ENCODE measurements at places on chromosomes 16 and 17. TPM values are rescaled to one million over a fixed set of nuclear protein-coding genes. Genes with fewer than 3 reads are reported as not detected.

The USH1G gene
- total RNA-seq, result under 0.01 TPM

The OR4D1 gene
- total RNA-seq, result not detected

The CCL8 gene
- total RNA-seq, result 0.26 TPM

The SRCIN1 gene
- total RNA-seq, result not detected

The KRT24 gene
- total RNA-seq, result not detected

The GALR2 gene
- total RNA-seq, result not detected

The TSNAXIP1 gene
- total RNA-seq, result 1.2 TPM

The HOXB5 gene
- 2.1 TPM for total RNA-seq

The PSME3IP1 gene
- total RNA-seq, result 55.5 TPM

The CCL5 gene
- not detected for total RNA-seq

The TNFSF12 gene
- 9.6 TPM for total RNA-seq

The SLC4A1 gene
- not detected for total RNA-seq

The HBA1 gene
- total RNA-seq, result not detected

The IRX5 gene
- 0.17 TPM for total RNA-seq

DNA sequence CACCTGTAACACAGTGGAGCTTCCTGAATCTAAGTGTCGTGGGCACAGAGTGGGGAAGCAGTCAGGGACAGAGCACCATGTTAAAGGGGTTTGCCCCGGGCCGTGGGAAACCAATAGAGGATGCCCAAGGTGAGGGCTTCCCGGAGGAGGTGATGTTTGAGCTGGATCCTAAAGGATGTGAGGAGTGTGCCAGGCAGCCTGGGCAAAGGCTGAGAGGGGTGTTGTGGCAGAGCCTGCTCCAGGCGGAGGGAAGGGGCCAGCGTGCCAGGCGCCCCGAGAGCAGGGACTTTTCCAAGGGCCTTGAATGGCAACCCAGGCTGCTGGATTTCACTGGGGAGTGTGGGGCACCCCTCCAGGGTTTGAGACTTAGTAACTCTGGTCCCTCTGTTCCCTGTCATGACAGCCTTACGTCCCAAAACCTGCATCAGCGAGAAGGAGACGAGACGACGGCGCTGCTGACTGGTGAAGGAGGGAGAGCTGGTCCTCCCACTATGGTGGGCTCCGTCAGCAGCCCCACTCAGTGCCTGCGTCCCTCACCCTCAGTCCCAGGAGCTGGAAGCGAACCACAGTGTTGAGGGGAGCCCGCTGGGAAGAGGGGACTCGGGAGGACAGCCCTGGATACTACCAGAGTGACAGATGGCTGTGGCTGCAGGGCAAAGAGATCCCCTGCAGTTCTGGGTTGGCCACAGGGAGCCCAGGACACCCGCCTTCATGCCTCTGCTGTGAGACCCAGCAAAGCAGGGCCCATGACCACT lies 228.4 kb downstream of the KATNIP start:
- DNase-seq, result no peak

GRCh38 chr16:62814891-62815290 lies 778.7 kb upstream of the CDH8 start:
- no peak for DNase-seq

- no peak for DNase-seq
Observed at GRCh38 chr16:11581678-11582077, 5.0 kb downstream of the LITAF start.

DNA sequence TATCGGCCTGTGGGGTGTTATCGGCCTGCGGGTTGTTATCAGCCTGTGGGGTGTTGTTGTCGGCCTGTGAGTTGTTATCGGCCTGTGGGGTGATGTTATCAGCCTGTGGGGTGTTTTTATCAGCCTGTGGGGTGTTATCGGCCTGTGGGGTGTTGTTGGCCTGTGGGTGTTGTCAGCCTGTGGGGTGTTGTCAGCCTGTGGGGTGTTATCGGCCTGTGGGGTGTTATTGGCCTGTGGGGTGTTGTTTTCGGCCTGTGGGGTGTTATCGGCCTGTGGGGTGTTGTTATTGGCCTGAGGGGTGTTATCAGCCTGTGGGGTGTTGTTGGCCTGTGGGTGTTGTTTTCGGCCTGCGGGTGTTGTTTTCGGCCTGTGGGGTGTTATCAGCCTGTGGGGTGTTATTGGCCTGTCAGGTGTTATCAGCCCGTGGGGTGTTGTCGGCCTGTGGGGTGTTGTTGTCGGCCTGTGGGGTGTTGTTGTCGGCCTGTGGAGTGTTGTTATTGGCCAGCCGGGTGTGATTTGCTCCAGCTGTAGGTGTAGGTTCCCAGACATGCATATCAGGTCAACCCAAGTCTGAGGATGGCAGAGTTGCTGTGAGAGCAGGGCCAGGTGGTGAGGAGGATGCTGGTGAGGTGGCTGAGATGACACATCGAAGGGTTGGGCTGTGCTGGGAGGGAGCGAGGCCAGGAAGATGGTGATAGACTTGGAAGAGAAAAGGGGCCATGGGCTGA lies 7.1 kb downstream of the TRARG1 start:
- DNase-seq, result no peak

GRCh38 chr16:58460219-58460610 lies 39.7 kb upstream of the NDRG4 start:
- DNase-seq, result no peak

GRCh38 chr16:51030516-51030915 lies 120.6 kb downstream of the SALL1 start:
- no peak for DNase-seq

GRCh38 chr17:70357190-70357589 lies 187.9 kb downstream of the KCNJ2 start:
- DNase-seq, result no peak

- DNase-seq, result no peak
Observed at GRCh38 chr16:66474750-66475199, 47.7 kb downstream of the BEAN1 start.

DNA sequence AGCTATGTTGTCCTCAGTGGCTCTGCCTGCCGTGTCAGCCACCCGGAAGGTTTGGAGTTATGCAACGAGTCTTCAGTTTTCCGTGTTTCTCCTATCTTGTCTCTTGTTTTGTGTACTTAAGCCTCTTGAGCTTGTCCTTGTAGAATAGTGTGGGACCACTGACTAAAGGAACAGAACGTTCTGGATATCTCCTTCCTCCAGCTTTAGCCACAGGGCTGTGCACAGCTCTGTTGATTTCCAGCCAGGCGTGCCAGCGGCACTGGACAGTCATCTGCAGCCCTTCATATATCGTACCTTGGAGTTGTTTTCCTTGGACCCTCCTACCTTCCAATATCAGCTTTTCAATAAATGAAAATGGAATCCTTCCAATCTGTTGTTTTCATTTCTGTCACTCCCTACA lies 39.8 kb downstream of the TMEM11 start:
- no peak for DNase-seq

DNA sequence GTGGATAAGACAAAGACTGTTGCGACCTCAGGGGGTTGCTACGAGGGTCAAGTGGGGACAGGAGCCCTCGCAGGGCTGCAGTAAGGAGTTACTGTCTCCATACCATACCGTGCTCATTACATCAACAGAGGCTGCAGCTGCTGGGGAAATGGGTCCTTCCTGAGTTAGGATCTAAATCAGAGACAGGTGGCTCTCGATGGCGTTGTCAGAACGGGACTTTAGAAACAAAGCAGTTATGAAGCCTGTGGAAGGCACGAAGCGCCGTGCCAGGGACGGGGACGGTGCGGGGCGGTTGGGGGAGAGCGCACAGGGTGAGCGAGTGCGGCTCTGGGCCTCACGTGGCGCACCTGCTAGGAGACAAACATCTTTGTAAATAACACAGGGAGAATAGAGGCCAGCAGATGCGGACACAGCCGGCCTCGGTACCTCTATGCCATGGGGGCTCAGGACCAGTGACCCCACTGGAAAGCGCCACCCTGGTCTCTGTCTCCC lies 34.4 kb downstream of the ZCCHC14 start:
- no peak for DNase-seq

DNA sequence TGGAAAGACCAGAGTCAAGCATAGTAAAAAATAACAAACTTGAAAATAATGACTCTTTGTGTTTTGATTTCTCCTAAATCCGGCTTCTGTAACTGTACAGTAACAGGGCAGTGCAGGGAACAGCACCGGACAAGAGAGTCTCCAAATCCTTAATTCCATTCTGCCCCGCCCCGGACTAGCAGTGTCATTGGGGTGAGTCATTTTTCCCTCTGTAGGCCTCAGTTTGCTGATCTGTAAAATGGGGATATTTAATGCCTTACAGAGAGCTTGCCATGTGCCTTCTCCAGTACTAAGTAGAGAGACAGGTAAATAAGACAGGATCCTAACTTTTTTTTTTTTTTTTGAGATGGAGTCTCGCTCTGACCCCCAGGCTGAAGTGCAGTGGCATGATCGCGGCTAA lies 83.6 kb upstream of the TBC1D3K start:
- no peak for DNase-seq

DNA sequence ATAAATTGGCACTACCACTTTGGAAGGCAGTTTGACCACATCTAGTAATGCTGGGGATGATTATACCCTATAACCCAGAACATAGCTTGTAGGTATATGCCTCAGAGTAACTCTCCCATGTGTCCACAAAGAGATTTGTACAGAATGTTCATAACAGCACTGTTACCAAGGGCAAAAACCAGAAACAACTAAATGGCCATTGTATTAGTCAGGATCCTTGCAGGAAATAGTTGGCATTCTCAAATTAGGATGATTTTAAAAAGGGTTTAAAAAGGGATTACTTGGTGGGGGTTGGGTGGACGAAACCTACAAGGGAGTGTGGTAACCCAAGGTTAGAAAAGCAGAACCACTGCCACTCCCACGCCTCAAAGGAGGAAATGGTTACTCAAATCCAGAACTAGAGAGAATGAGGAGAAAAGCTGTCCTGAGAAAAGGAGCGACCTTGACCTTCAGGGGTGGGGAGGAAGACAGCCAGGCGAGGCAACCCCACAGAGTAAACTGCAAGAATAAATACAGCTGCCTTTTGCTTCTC lies 2.1 kb downstream of the CPPED1 start:
- peak; percentile 69 for DNase-seq

GRCh38 chr17:17921192-17922069 lies 50.8 kb downstream of the TOM1L2 start:
- peak; percentile 98 for DNase-seq

- DNase-seq, result no peak
Observed at GRCh38 chr16:3997231-3997841, 116.8 kb upstream of the CREBBP start.

- DNase-seq, result no peak
Observed at GRCh38 chr17:280216-280615, 72.4 kb downstream of the RPH3AL start.

DNA sequence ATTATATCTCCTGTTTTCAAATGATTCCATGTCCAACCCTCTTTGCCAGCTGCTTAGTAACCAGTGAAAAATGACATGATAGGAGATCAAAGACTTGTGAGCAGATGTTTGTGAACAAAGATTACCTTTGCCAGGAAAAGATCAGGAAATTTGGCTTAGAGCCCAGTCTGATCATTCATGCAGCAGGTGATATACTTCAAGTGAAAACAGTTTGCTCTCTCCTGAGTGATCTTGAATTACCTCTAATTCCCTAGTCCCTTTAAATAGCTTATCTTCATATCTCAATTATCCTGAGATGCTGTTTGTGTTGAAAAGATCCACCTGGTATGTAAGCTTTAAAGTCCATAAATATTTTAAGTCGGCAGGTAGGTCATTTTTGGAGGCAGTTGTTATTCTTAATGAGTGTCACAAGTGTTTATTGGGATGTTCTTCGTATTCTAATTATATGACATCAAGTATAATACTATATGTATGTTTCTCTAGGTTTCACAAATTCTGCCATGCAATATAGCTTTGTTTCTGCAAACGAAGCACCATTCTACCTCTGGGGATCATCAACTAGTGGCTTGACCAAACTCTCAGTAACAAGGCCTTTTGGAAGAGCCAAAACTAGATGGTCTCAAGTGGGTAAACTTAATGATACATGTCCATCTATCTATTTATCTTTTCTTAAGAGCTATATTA lies 13.2 kb upstream of the VPS35L start:
- no peak for DNase-seq

DNA sequence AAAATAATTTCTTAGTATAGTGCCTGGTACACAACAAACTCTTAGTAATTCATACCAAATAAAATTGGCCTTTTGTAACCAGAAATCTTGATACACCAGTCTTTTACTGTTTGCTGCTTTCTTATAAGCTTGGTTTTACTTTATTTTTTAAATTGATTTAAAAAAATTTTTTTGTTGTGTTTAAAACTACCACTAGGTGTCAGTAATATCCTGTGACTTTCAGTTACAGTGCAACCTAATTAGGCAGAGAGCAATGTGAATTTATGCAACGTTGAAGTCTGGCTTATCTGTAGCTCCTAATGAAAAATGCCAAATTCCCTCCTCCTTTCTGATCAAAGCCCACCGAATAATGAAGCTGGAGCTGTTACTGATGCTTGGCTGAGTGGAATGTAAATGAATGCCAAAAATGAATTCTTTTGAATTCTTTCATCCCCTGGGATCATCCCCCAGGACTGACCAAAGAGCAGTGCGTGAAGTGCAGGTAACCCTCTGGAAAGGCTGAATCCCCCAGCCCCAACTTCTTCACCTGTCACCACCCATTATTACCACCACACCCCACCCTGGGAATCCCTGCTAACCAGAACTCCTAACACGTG lies 3.8 kb downstream of the ERCC4 start:
- DNase-seq, result peak; percentile 57

GRCh38 chr16:88978608-88979346 lies 1.8 kb upstream of the CBFA2T3 start:
- no peak for DNase-seq

- no peak for DNase-seq
Observed at GRCh38 chr17:49991409-49991808, 3.6 kb downstream of the DLX3 start.

GRCh38 chr16:54510685-54511221 lies 224.2 kb upstream of the IRX3 start:
- peak; percentile 12 for DNase-seq

DNA sequence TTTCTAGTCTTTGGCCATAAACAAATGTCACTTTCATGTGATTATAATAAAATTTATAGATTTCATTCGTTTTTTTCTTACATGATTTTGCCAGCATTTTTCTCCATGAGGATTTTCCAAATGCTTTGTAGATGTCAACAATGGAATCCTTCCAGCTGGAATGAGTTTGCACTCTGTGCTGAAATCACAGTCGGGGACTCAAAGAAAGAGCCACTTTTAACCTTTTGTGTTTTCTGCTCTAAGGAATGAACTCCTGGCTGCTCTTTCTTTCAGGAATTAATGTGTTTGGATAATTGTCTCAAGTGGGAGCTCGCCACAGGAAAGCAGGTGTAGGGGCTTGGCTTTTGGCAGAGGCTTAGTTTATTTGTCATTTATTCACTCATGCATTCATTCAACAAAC lies 372.3 kb upstream of the SALL1 start:
- peak; percentile 39 for DNase-seq

DNA sequence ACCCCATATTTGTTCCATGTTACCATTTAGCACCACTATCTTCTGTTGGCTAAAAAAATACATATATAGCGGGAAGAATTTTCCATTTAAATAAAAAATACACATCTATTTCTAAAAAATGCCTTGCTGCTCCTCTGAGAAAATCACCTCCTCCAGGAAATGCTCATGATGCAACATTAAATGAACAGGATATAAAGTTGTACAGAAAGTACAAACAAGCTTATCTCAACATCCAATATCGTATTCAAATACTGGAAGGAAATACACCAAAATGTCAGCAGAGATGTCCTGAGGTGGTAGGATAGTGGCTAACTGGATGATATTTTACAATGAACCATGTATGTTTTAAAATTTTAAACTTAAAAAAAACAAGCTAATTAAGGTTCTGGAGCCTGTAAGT lies 21.3 kb downstream of the GNA13 start:
- DNase-seq, result no peak

- DNase-seq, result no peak
Observed at GRCh38 chr17:48416971-48417370, 13.0 kb downstream of the SKAP1 start.
